ENCODE measurements at places on chromosomes 5 and 9. TPM values are rescaled to one million over a fixed set of nuclear protein-coding genes. Genes with fewer than 3 reads are reported as not detected.

The CRHBP gene
- not detected for polyA plus RNA-seq

The RPL37 gene
- 2,785 TPM for polyA plus RNA-seq

The SNAPC4 gene
- polyA plus RNA-seq = 3.8 TPM

The C8G gene
- polyA plus RNA-seq = not detected

The MEIKIN gene
- not detected for polyA plus RNA-seq

The MCIDAS gene
- not detected for polyA plus RNA-seq

The DMRT3 gene
- not detected for polyA plus RNA-seq

The TSSK1B gene
- polyA plus RNA-seq = not detected

The CCDC192 gene
- not detected for polyA plus RNA-seq

The ROPN1L gene
- polyA plus RNA-seq = 0.48 TPM

The CHSY3 gene
- polyA plus RNA-seq = not detected

The KDM4C gene
- 31.6 TPM for polyA plus RNA-seq

The FOXI1 gene
- polyA plus RNA-seq = not detected

The CTNNAL1 gene
- 1.1 TPM for polyA plus RNA-seq

The CER1 gene
- polyA plus RNA-seq = not detected

The OR1J4 gene
- not detected for polyA plus RNA-seq

The PCSK1 gene
- not detected for polyA plus RNA-seq

The UGT3A1 gene
- polyA plus RNA-seq = not detected

The DMGDH gene
- 0.70 TPM for polyA plus RNA-seq

The TRIO gene
- 8.5 TPM for polyA plus RNA-seq

The ADAMTS6 gene
- 0.88 TPM for polyA plus RNA-seq

The PCDHA6 gene
- not detected for polyA plus RNA-seq

The ADAMTS16 gene
- not detected for polyA plus RNA-seq
